ENCODE measurements at places on chromosomes 4 and X. TPM values are rescaled to one million over a fixed set of nuclear protein-coding genes. Genes with fewer than 3 reads are reported as not detected.
A peak's percentile ranks its signal among the peaks of the same experiment; 100 is the strongest.

- H3K4me3 ChIP-seq = no peak overlapping the region
- DNase-seq = no peak
- no peaks in the 10 kb centered on the region for H3K4me1 ChIP-seq
- H3K36me3 ChIP-seq = no peaks in the 10 kb centered on the region
- H3K27ac ChIP-seq = no peak overlapping the region
Observed at GRCh38 chr4:73847526-73848182, 5.4 kb upstream of the PF4V1 start.

DNA sequence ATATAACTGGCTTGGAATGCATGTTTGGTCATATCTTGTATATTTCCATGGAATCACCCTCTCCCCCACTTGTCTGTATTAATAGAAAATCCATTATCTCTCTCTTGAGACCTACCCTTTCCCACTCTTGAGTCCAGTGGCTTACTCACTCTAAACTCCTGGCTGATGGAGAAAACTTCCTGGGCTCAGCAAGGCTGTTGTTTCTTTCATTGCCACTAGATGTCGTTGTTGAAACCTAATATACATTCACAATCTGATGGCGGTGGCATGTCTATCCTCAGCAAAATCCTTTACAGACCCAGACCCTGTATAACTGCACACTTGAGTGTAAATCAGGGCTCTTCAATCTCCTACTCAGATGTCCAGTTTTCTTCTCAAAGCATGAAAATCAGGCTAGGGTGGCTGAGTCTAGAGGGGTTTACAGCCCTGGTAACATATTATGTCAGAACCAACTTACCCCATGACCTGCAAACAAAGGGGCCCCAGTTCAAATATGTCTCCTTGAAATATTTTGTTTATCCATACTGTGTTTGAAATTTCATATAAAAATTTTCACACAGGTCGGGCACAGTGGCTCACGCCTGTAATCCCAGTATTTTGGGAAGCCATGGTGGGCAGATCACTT is 70.0 kb upstream of the FAM241A start:
- H3K4me1 ChIP-seq = no peaks in the 10 kb centered on the region
- H3K4me3 ChIP-seq = no peak overlapping the region
- DNase-seq = peak; percentile 76
- H3K36me3 ChIP-seq = no peaks in the 10 kb centered on the region

REPS2 gene
- total RNA-seq = 0.04 TPM

CT47B1 gene
- total RNA-seq = not detected

OPRPN gene
- not detected for total RNA-seq

PCSK1N gene
- 16.9 TPM for total RNA-seq

DNA sequence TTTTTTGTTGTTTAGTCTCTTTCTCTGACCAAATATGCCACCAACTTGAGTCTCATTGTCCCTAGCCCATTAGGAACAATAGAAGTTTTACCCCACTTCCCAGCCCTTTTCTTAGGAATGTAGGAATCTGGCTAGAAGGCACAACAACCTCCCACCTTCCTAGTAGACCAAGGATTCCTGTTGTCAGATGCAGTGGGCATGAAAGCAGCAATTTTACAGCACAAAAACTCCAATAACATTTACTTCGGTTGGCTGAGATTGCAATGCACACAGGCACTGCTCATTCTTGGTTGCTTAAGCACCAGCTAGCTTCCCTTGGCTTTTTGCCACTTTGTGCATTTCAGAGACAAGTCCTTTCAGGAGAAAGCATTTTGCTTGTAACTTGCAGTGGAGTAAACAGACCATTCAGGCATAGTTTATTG is 312.8 kb downstream of the TENM3 start:
- peaks cover 29% of the 10 kb centered on the region for H3K4me1 ChIP-seq
- H3K27ac ChIP-seq = no peak overlapping the region
- no peak overlapping the region for H3K4me3 ChIP-seq
- H3K27me3 ChIP-seq = no peaks in the 10 kb centered on the region
- peak; percentile 81 for DNase-seq
- H3K36me3 ChIP-seq = no peaks in the 10 kb centered on the region

DNA sequence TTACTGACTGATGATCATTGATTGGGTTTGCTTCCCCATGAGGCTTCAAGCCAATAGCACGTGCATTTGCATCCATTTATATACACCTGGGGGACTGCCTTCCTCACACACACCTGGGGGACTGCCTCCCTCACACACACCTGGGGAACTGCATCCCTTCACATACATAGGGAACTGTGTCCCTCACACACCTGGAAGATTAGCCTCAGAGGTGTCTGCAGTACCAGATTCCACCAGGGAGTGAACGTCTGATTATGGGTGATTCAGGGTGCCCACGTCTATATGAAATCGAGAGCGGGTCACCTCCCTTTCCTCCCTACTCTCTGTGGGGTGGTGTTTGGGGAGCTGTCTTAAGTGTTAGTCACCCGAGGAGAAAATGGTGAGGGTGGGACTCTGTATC is 16.9 kb downstream of the CD99 start:
- peaks cover 41% of the 10 kb centered on the region for H3K36me3 ChIP-seq
- peak overlapping the region; percentile 10 for H3K4me3 ChIP-seq
- no peaks in the 10 kb centered on the region for H3K27me3 ChIP-seq
- peaks cover 91% of the 10 kb centered on the region for H3K4me1 ChIP-seq

DNA sequence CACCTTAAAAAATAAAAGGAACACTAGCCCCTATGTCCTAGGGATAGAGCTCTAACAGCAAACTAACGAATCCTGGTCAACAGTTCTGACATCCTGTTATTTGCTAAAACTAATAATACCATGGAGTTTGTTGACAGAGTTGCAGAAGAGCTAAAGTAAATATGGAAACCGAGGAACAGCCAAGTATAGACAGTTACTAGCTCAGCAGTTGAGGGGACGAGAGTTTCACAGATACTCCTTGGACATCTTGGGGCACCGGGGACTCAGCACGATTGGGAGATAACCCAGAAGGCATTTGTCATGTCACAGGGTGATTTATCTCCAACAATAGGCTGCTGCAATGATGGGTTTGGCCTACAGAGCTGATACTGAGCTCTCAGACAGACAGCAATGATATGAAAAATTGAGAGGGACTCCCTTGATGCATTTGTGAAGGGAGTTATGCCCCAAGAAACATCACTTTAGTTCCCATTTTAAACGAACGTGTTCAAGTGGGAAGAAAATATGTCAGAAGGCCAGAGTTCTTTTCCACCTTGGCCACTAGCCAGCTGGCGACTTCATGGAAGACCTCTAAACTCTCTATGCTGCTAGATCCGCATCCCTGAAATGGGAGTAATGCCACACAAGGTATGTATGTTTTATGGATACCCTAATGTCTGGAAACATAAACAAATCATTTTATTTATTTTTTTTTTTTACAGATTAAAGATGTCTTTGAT is 48.6 kb downstream of the TSC22D3 start:
- H3K4me1 ChIP-seq = no peaks in the 10 kb centered on the region
- H3K27ac ChIP-seq = no peak overlapping the region
- DNase-seq = no peak
- H3K27me3 ChIP-seq = no peaks in the 10 kb centered on the region
- no peak overlapping the region for H3K4me3 ChIP-seq
- no peaks in the 10 kb centered on the region for H3K36me3 ChIP-seq

SLC6A14 gene
- total RNA-seq = not detected

ZFP42 gene
- not detected for total RNA-seq

GRCh38 chr4:36891971-36892370 is 352.6 kb upstream of the NWD2 start:
- no peaks in the 10 kb centered on the region for H3K27me3 ChIP-seq
- no peaks in the 10 kb centered on the region for H3K36me3 ChIP-seq
- H3K27ac ChIP-seq = no peak overlapping the region

GRCh38 chrX:153504445-153505016 is 9.8 kb downstream of the BGN start:
- no peak overlapping the region for H3K27ac ChIP-seq
- DNase-seq = no peak
- no peak overlapping the region for H3K4me3 ChIP-seq
- H3K36me3 ChIP-seq = no peaks in the 10 kb centered on the region

GRCh38 chr4:57020467-57021101 is 41.9 kb downstream of the POLR2B start:
- peaks cover 37% of the 10 kb centered on the region for H3K36me3 ChIP-seq
- no peak overlapping the region for H3K27ac ChIP-seq
- DNase-seq = peak; percentile 10
- no peaks in the 10 kb centered on the region for H3K4me1 ChIP-seq

KIT gene
- 9.4 TPM for total RNA-seq

GRCh38 chr4:164293203-164293602 is 460.7 kb upstream of the SMIM31 start:
- no peak overlapping the region for H3K4me3 ChIP-seq
- no peaks in the 10 kb centered on the region for H3K36me3 ChIP-seq
- no peak for DNase-seq
- no peaks in the 10 kb centered on the region for H3K4me1 ChIP-seq
- no peaks in the 10 kb centered on the region for H3K27me3 ChIP-seq
- no peak overlapping the region for H3K27ac ChIP-seq

- no peak overlapping the region for H3K4me3 ChIP-seq
- H3K36me3 ChIP-seq = no peaks in the 10 kb centered on the region
- no peak for DNase-seq
- no peak overlapping the region for H3K27ac ChIP-seq
- H3K27me3 ChIP-seq = peaks cover 30% of the 10 kb centered on the region
- H3K4me1 ChIP-seq = peaks cover 15% of the 10 kb centered on the region
Observed at GRCh38 chr4:141330616-141331015, 109.9 kb downstream of the ZNF330 start.

- H3K27ac ChIP-seq = no peak overlapping the region
- H3K36me3 ChIP-seq = no peaks in the 10 kb centered on the region
- H3K4me3 ChIP-seq = no peak overlapping the region
- DNase-seq = no peak
Observed at GRCh38 chrX:81232218-81232617, 30.3 kb downstream of the SH3BGRL start.

DNA sequence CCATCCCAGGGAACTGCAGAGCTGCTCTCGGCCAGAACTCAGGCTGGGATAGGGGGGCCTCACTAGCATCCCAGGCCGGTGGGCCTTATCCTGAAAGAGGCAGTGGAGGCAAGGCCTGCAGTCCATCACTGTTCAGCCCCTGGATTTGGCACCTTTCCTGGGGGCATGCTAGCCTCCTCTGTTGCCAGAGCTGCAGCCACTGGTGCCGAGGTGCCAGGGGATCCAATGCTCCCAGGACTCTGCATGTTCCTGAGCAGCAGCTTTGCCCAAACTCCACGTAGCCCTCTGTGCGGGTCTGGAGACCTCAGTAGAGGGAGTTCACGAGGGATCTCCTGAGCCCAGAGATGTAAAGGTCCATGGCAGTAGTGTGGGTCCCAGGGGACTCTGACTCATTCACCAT is 551.7 kb upstream of the AMOT start:
- H3K4me1 ChIP-seq = no peaks in the 10 kb centered on the region
- H3K27me3 ChIP-seq = no peaks in the 10 kb centered on the region
- no peak overlapping the region for H3K27ac ChIP-seq
- no peak for DNase-seq

GRCh38 chr4:39825741-39826231 is 127.8 kb downstream of the UBE2K start:
- H3K36me3 ChIP-seq = peaks cover 24% of the 10 kb centered on the region
- H3K4me3 ChIP-seq = no peak overlapping the region
- DNase-seq = peak; percentile 53
- H3K27me3 ChIP-seq = no peaks in the 10 kb centered on the region

DNA sequence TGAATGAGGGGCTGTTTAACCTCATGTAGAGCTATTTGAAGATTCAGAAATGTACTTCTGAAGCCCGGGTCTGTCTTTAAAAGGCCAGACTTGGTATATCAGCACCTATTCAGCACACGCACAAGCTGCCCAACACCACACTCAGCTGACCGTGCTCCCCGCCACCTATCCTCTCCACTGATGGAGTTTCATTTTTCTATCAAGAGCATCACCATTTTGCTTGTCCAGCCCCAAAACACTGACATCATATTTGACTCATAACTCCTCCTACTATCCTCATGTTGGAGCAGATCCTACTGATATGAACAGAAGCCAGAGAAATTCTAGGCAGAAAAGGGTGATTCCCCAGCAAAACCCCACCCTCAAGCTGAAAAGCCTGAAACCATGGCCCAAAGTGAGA is 100.3 kb downstream of the SORBS2 start:
- no peak for DNase-seq
- peaks cover 8% of the 10 kb centered on the region for H3K27me3 ChIP-seq
- H3K27ac ChIP-seq = no peak overlapping the region
- H3K4me1 ChIP-seq = peaks cover 5% of the 10 kb centered on the region

GRCh38 chrX:72532366-72532765 is 40.3 kb downstream of the HDAC8 start:
- DNase-seq = no peak
- H3K27ac ChIP-seq = no peak overlapping the region
- no peaks in the 10 kb centered on the region for H3K27me3 ChIP-seq
- no peak overlapping the region for H3K4me3 ChIP-seq
- H3K4me1 ChIP-seq = no peaks in the 10 kb centered on the region

DNA sequence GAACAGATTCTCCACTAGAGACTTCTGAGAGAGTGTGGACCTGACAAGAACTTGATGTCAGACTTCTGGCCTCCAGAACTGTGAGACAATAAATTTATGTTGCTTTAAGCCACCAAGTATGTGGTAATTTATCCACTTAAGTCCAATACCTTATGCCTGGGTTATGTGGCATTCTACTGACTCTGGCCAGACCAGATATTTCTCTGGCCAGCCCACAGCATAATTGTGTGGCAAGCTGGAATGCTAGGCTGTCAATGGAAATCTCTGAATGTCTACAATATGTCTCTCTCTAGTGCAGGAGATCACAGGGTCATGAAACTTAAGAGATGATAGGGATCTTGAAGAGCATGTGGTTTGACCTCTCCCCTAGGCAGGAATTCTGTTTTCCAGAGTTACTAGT is 251.0 kb downstream of the ZNF674 start:
- no peaks in the 10 kb centered on the region for H3K36me3 ChIP-seq
- no peak overlapping the region for H3K27ac ChIP-seq
- no peaks in the 10 kb centered on the region for H3K4me1 ChIP-seq
- H3K4me3 ChIP-seq = no peak overlapping the region
- no peaks in the 10 kb centered on the region for H3K27me3 ChIP-seq
